ENCODE measurements at places on chromosomes 1 and 21.

GRCh38 chr1:207355060-207355459 lies 33.6 kb downstream of the CD55 start:
- no peak for DNase-seq

DNA sequence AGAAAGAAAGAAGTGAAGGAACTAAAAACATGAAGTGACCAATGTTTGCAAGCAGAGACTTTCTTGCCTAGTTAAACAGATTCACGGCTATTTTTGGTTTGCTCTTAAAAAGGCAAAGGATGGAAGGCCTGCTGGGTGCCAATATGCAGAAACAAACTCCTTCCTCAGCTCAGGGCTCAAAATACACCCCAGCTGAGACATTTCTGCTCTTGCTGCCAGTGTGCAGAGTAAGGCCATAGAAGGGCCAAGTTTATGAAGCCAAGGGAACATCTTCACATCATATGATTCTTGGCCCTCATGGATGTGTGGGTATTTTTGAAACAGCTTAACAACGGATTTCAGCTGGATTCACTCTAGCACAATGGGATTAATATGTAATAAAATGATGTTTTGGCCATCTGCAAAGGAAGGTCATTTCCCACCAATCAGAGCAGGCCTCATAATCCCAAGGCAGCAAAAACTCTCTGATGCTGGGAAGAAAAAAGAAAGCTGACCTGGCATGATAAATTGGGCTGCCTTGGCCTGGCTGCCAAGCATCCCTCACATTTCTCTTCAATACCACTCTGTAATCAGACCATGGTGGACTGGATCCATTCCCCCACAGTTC lies 70.7 kb downstream of the CAPZB start:
- no peak for DNase-seq

DNA sequence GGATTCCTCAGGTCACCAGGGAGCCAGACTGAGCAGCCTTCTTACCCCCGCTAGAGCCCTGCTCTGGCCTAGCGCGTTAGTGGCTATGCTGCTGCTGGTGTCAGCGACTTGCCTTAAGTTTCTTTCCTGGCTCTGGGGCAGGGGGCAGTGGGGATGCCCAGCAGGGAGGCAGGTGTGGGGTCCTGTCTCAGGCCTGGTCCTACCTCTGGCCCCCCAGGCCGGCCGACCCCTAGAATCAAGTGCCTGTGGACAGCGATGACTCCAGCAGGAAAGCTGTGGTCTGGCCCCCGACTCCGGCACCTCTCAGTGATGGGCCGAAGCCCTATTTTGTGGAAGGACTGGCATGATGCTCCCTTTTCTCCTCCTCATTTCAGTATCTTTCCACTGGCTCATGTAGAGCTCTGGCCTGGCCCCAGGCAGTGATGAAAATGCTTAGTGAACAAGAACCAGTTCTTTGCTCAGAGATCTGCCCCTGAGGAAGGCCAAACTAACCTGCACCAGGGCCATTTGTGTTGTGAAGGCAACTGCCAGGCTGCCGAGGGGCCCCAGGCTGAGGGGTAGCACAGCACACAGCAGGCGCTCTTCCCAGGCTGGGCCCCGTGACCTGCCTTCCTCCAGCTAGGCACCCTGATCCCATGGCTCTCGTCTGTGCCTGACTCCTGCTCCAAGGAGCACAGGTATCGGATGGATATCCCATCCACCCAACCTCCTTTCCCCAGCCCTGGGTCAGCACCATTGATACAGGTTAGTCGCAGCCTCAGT lies 23.7 kb downstream of the MRPL37 start:
- no peak for DNase-seq

- DNase-seq, result no peak
Measured at GRCh38 chr1:68338081-68338480, 105.8 kb upstream of the WLS start.

GRCh38 chr1:12472798-12473551 lies 145.0 kb downstream of the DHRS3 start:
- no peak for DNase-seq

- DNase-seq, result peak; percentile 10
Measured at GRCh38 chr1:60697204-60697994, 385.0 kb upstream of the NFIA start.

DNA sequence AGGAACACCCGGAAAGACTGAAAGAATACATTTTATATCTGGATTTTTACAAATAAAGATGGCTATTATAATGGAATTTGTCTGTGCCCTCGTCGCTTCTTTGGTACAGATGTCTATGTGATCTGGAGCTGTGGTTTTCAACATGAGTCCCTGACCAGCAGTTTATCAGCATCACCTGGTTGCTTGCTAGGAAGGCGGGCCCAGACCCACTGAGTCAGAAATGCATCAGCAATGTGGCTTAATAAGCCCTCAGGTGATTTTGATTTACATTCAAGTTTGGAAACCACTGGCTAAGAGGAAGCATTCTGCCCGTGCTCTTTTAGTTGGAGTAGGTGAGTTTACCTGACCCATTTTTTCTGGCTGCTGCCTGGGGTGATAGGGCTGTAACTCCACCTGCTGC lies 31.7 kb downstream of the ATP1A1 start:
- no peak for DNase-seq

GRCh38 chr21:43308101-43308814 lies 118.7 kb downstream of the SIK1 start:
- no peak for DNase-seq

DNA sequence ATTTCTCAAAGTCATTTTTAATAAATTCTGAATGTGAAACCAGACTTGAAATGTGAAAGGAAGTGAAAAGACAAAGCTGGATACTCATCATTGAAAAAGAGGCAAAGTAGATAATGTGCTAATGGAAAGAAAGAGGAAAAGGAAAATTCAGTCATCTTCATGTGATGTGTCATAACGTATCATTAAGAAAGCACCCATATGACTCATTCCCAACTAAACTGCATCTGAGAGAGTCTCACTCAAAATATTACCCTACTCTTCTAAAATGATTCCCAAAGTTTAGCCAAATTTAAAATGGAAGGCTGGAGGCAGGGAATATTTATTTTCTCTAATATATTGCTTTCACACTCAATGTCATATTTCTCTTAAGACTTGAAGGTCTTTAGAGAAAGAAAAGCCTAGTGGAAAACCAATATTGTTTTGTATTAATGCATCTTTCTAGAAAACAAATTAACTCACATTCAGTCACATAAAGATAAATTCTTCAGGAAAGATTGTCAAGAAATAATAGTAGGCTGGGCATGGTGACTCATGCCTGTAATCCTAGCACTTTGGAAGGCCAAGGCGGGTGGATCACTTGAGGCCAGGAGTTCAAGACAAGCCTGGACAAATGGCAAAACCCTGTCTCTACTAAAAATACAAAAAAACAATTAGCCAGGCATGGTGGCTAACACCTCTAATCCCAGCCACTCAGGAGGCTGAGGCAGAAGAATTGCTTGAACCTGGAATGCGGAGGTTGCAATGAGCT lies 129.9 kb downstream of the SLC30A10 start:
- no peak for DNase-seq

DNA sequence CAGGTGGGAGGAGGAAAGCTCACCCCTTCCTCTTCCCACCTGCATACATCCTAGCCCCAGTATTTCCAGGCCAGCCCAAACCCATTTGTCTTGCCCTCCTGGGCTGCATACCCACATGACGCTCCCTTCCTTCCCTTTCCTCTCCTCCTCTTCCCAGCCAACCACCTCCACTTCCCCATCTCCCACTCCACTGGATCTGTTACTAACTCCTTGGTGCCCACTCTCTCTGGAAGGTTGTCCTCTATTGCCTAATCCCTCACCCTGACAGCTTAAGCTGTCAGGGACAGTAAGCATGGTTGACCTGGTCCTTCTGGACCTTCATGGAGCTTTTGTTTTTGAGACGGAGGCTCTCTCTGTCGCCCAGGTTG lies 23.0 kb upstream of the SYNC start:
- DNase-seq, result no peak

- no peak for DNase-seq
Measured at GRCh38 chr1:93595743-93596142, 85.9 kb downstream of the BCAR3 start.

GRCh38 chr1:177355575-177355974 lies 184.8 kb downstream of the BRINP2 start:
- DNase-seq, result peak; percentile 42

DNA sequence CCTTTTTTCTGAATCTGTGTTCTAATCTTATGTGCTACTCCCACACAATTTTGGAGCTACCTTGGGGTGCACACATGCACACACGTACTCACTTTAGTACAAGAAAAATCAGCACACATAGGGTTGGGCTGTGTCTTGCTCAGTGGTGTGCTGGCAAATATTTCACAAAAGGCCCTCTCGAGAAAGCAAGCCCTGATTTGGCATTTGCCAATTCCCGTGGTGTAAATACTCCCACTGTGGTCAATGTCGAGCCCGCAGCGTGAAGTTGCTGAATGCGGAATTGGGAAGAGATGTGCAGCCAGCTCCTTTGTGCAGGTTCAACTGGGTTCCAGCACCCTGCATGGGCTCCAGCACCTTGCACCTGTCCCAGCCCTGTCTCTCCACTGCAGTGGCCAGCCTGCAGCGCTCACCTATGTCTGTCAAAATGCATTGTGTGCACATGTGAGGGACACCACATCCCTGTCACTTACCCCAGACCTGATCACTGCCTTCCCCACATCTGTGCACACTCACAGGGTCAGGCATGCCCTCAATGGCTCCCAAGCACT lies 78.4 kb upstream of the WNT4 start:
- no peak for DNase-seq

- DNase-seq, result no peak
Measured at GRCh38 chr1:167829868-167830267, 84.1 kb downstream of the ADCY10 start.

DNA sequence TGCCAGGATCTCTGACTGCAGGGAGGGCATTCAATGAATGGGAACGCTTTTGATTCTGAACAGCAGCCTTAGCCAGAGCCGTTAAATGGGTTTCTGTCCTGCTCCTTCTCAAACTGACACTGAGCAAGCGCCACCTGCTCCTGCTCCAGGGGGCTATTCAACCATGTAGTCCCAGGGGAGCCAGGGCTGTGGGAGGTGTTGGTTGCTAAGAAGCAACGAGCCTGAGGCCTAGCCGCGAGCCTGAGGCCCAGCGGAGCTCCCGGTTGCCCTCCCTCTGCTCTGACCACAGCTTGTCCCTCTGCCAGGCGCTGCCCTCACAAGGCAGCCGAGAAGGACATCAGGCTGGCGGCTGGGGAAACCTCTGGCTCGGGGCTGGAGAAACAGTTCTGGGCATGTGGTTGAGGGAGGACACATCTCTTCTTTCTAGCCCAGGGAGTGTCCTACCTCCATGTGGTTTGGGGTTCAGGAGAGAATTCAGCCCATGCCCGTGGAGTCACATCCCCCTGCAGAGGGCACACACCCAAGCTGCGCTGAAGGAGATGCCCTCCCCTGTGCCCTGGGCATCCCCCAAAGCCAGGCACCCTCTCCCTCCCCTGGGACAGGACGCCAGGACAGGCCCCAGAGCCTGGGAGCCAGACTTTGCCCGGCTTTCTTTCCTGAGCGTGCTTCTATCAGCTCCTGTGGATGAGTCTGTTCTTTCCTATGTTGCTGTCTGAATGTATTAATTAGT lies 18.0 kb downstream of the PCP4 start:
- DNase-seq, result no peak

- no peak for DNase-seq
Measured at GRCh38 chr1:4418021-4418420, 236.4 kb upstream of the AJAP1 start.

DNA sequence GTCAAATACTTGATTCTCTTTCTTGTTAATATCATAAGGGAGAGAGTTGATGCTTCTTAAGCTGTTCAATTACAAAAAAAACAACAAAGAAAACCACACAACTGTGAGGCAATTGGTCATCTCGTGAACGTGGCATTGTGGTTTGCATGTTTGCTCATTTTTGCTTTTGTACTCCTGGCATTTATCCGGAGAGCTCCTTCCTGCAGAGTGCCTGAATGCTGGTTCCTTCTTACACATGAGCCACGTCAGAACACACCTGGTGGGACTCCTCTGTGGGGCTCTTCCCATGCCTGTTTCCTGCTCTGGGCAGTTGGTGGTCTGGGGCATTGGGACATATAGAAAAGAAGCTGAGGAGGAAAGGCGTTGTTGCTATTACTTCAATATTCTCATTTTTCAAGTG lies 25.7 kb downstream of the KCNK1 start:
- no peak for DNase-seq

GRCh38 chr1:161200992-161201835 lies 953 bp upstream of the NDUFS2 start:
- no peak for DNase-seq

DNA sequence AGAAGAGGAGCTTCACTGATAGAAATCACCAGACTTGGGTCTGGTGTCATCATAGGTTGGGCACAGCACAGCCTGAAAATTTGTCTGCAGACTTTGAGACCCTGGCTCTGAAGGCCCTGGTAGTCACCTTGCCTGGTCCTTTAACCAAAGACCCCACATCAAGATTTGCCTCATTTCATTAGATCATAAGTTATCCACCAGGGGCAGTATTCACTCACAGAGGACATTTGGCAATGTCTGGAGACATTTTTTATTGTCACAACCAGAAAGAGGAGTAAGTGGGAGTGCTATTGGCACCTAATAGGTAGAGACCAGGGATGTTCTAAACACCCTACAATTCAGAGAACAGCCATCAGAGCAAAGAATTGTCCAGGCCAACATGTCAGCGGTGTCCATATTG lies 22.1 kb upstream of the PAX7 start:
- no peak for DNase-seq

DNA sequence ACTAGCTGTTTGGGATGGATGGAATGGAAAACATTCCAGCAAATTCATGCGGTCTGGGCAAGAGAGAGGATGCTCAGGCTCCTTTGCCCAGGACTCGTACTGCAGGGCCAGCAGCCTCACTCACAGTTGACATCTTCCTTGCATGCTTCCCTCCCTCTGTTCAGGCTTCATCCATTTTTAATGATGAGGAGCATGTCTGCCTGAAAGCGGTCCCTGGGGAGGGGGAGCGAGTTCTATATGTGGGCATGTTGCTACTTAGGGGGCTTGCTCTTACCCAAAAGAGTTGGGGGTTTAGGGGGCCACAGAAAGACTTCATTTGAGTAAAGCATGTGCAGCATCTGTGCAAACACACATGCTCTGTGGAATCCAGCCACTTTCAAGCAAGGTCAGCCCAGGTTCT lies 98.2 kb downstream of the HMGB4 start:
- DNase-seq, result no peak

DNA sequence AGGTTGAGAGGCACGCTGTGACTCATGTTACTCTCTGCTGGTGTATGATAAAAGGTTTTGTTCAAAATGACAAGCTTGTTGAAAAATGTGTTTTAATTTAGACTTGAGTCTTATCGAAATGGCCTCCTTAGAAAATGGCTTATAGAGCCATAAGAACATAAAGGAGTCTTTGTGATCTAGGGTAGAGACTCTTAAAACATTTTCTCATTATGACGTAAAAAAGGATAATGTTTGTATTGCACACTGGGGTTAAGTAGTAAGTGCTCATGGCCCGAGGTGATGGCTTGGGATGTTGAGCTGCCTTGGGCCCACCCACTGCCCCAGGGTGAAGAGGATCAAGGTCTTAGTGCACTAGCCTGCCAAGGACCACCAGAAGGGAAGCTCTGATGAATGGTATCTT lies 117.4 kb downstream of the DISC1 start:
- DNase-seq, result no peak

- DNase-seq, result no peak
Measured at GRCh38 chr1:27350663-27351540, 9.1 kb downstream of the SYTL1 start.

GRCh38 chr1:50476800-50477199 lies 53.6 kb upstream of the DMRTA2 start:
- DNase-seq, result no peak

Measured in WERI-Rb-1 (cell line).